ENCODE measurements at places on chromosomes 16 and 17. TPM values are rescaled to one million over a fixed set of nuclear protein-coding genes. Genes with fewer than 3 reads are reported as not detected.
A peak's percentile ranks its signal among the peaks of the same experiment; 100 is the strongest.

- DNase-seq, result peak; percentile 63
Observed at GRCh38 chr16:59192551-59193199, 458.6 kb upstream of the GOT2 start.

GRCh38 chr17:50426814-50427787 is 1.1 kb downstream of the ACSF2 start:
- DNase-seq, result no peak

GRCh38 chr17:55642741-55643140 is 79.9 kb downstream of the TMEM100 start:
- DNase-seq, result no peak

DNA sequence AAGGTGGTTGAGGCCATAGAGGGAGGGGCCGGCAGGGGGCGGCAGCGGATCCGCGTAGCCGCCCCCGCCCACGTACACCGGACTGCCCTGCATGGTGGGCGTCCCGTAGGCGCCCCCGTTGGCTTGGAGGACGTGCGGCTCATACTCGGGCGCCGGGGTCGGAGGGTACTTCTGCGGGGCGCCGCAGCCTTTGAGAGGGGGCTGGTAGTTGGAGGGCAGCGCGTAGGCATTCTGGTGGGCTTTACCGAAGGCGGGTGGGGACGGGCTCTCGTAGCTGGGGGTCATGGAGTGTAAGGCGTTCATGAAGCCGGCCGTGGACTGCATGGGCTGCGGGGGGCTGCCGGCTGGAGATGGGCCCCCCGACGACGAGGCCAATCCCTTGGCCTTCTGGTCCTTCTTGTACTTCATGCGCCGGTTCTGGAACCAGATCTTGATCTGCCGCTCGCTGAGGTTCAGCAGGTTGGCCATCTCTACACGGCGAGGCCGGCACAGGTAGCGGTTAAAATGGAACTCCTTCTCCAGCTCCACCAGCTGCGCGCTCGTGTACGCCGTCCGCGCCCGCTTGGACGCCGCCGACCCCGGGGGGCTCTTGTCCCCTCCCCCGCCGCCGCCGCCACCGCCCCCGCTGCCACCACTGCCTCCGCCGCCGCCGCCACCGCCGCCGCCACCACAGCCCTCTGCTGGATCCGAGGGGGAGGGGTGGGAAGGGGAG is 5.7 kb upstream of the HOXB2 start:
- no peak for DNase-seq

DNA sequence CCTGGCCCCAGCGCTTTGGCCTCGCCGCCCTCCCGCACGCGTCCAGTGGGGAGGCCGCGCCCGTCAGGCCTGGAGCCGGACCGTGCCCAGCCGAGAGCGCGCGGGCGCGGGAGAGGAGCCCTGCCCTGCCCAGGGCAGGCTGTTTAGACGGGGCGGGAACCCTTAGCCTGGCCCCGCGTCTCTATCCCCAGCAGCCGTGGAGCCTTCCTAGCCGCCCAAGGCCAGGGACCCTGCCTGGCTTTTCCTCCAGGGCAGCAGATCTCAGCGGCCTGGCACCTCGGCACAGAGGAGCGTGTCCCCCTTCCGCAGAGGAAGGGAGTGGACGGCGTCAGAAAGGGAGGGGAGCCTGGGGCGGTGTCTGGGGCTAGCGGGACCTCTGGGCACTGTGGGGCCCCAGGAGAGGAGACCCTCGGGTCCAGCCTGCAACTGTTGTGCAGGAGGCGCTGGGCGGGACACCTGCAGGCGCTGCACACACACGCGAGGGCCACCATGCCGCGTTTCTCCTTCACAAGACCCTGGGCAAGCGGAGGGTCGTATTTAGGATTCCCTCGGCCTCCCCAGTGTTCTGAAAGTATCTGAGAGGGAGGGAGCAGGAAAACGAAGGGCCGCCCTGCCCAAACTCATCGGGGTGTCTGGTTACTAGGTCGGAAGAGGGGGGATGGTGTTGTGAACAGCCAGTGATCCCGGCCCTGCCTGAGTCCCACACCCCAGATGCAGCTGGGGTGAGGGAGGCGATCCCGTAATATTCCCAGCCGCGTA is 2.3 kb upstream of the NPTX1 start:
- DNase-seq, result no peak

GRCh38 chr17:8887301-8887700 is 19.8 kb upstream of the PIK3R6 start:
- no peak for DNase-seq

DNA sequence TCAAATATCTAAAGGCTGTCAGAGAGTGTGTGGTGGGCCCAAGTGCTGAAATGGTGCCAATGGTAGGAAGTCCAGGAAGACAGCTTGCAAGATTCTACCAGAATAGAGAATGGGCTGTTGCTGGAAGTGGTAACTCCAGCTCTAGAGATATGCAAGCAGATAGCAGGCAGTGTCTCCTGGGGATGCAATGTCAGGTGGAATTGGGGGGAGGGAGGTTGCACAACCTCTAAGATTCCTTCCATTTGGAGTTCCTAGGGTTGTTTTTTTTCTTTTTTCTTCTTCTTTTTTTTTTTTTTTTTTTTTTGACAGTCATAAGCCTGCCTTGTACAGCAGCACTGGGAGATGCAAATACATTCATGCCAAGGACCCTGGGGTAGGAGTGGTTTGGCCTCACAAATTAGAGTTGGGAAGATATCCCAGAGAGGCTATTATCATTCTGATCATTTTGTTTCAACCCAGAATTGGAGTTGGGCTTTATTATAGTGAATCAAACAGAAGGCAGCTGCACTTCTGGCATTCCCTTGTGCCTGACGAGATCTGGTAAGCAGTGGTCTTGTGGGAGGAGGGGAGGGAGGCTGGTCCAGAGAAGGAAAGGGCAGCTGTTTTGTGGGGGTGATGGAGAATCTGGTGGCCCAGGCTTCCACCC is 51.1 kb downstream of the SLC6A2 start:
- DNase-seq, result no peak

DNA sequence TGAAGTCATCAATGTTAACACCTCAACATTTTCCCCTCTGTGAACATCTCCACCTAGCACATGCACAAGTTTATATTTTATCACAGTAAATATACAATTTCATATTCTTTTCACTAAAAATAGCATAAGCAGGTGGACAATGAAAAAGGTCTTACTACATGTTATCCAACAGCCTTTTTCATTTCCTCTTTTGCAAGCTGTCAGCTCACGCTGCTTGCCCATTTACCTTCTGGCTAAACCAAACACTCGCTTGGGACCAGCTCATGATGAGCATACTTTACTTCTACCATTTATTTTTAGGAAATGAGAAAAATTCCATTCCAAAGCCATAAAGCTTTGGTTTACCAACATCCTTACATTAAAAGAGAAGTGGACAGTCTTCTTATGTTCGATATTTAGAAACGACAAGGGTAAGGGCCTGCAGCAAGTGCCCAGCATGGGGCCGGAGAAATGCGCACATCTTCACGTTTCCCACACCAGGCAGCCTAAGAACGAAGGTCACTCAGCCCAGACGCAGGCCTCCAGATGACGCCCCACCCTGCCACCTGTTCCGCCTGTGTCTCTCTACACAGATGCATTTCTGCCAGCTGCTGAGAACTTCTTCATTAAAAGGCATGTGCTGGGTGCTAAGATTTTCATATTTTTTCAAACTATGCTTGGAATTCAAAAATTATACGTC is 13.9 kb downstream of the SNN start:
- no peak for DNase-seq

DNA sequence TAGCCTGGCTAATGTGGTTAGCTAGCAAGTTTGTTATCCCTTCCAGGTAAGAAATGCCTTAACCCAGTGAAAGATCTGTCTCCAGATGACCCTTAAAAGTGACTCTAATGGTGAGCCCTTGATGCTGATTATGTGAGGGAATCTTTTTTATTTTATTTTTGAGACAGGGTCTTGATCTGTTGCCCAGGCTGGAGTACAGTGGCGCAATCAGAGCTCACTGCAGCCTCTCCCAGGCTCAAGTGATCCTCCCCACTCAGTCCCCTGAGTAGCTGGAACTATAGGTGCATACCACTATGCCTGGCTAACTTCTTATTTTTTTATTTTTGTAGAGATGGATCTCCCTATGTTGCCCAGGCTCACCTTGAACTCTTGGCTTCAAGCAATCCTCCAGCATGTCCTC is 10.8 kb upstream of the HP start:
- no peak for DNase-seq

GRCh38 chr17:32794533-32795246 is 82.2 kb downstream of the MYO1D start:
- no peak for DNase-seq

GRCh38 chr16:9854675-9855074 is 327.6 kb downstream of the GRIN2A start:
- DNase-seq, result no peak

- DNase-seq, result no peak
Observed at GRCh38 chr17:42233156-42233555, 38.9 kb upstream of the GHDC start.

GRCh38 chr17:41705271-41705991 is 6.7 kb upstream of the GAST start:
- DNase-seq, result peak; percentile 21

- no peak for DNase-seq
Observed at GRCh38 chr16:46746821-46747776, 1.0 kb downstream of the MYLK3 start.

- DNase-seq, result no peak
Observed at GRCh38 chr16:23611936-23612335, 15.8 kb upstream of the NDUFAB1 start.

DNA sequence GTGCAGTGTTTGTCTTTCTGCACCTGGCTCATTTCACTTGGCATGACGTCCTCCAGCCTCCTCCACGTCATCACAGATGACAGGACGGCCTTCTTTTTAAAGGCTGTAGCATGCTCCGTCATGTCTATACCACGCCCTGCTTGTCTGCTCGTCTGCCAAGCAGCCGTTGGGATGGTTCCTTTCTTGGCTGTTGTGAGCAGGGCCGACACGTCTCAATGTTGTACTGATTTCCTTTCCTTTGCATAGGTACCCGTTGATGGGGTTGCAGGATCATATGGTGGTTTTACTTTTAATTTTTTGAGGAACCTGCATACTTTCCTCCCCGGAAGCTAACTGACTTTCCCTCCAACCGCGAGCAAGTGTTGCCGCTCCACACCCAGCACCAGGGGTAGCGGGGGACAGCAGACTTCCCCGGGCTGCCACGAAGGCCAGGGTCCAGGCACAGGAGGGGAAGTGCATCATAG is 212.2 kb upstream of the ZNF469 start:
- DNase-seq, result no peak

DNA sequence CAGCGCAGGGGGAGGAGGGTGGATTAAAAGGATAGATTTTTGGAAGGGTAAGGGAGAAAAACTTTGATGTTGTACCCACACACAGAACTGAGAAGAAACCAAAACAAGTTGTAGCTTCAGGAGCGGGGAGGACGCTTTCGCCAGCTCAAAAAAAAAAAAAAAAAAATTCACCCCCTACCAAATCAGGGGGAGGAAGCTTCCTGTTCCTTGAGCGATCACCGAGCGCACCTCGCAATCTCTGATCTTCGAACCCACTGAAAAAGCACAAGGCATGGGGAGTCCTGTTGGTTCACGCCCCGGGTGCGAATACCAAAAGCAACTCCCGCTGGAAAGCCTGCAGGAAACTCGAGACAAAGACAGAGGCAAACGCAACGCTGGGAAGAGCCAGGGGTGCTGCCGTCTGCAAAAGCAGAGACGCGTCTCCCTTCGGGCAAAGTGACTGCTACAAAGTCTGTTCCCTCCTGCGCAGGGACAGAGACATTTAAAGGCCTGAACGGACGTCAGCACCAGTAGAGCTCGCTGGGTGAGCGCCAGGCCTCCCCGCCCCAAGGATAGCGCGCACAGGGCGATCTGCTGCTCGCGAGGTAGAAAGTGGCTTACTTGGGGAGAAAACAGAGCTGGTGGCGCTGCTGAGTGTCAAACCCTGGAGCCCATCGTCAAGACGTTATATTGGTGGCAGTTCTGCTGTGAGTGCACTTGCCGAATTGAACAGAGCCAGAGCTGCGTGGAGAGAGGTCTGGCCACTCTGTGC is 190.4 kb downstream of the USP22 start:
- DNase-seq, result peak; percentile 44

DNA sequence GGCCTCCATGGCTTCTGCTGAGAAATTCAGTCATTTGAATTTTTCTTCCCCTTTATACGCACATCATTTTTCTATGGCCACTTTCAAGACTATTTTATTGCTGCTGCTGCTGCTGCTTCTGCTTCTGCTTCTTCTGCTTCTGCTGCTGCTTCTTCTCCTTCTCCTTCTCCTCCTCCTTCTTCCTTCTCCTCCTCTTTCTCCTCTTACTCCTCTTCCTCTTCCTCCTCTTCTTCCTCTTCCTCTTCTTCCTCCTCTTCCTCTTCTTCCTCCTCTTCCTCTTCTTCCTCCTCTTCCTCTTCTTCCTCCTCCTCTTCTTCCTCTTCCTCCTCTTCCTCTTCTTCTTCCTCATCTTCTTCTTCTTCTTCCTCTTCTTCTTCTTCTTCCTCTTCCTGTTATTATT is 22.4 kb downstream of the CPD start:
- DNase-seq, result no peak

DNA sequence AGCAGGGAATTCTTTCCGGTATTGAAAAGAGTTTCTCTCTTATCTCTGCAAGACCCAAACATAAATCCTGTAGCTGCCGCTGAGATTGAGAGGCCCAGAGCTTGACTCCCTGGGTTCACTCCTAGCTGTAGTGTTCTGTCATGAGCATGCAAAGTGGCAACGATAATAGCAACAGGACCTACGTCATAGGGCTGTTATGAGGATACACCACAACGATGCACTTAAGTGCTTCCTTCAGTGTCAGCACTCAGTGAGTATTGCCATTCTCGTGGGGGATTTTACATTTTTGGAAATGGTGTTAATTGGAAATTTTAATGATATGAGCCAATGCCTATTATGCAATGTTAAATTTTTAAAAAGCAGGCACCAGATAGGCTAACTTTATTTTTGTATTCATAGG is 199.8 kb downstream of the CYLD start:
- DNase-seq, result no peak

- no peak for DNase-seq
Observed at GRCh38 chr17:69405096-69405495, 9.4 kb upstream of the MAP2K6 start.

DNA sequence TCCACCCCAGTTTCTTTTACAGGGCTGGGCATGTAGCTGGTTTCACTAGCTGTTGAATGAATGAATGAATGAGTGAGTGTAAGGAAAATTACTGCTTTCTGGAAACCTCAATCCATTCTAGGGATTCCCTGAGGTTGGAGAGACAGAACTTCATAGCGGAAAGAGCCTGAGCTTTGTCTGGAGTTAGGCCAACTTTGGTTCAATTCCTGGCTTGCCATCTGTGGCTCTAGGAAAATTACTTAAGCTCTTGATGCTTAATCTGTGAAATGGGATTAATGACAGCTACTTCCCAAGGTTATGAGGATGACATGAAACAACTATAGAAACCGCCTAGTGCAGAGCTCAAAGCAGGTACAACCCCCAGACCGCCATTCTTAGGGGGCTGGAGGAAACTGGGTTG is 76.3 kb upstream of the AXIN2 start:
- no peak for DNase-seq

The SEPTIN12 gene
- total RNA-seq, result not detected

The ASGR2 gene
- total RNA-seq, result not detected

The PRKAR1A gene
- 258 TPM for total RNA-seq

The FBXL16 gene
- total RNA-seq, result 3.0 TPM

The ZPBP2 gene
- not detected for total RNA-seq

The CIITA gene
- total RNA-seq, result not detected

The HSPB9 gene
- 0.40 TPM for total RNA-seq

The OTOP2 gene
- total RNA-seq, result not detected

The ACSM3 gene
- 0.48 TPM for total RNA-seq

The CLDN7 gene
- total RNA-seq, result not detected

The CARD14 gene
- total RNA-seq, result 1.7 TPM

The PPY gene
- total RNA-seq, result not detected

The ZNF652 gene
- 44.1 TPM for total RNA-seq

The ELAC2 gene
- 66.9 TPM for total RNA-seq

The MILR1 gene
- total RNA-seq, result not detected

The GALR2 gene
- total RNA-seq, result not detected

The HSD17B2 gene
- total RNA-seq, result not detected

The CCL3 gene
- total RNA-seq, result not detected

The CHMP6 gene
- total RNA-seq, result 33.2 TPM
